NCI-H774 (cell line): ENCODE measurements at places on chromosomes 12 and 14.
A peak's percentile ranks its signal among the peaks of the same experiment; 100 is the strongest.

- no peak for DNase-seq
Observed at GRCh38 chr12:9925705-9926393, 6.3 kb downstream of the CLEC2A start.

GRCh38 chr12:53221203-53222080 is 10.6 kb downstream of the RARG start:
- peak; percentile 58 for DNase-seq

DNA sequence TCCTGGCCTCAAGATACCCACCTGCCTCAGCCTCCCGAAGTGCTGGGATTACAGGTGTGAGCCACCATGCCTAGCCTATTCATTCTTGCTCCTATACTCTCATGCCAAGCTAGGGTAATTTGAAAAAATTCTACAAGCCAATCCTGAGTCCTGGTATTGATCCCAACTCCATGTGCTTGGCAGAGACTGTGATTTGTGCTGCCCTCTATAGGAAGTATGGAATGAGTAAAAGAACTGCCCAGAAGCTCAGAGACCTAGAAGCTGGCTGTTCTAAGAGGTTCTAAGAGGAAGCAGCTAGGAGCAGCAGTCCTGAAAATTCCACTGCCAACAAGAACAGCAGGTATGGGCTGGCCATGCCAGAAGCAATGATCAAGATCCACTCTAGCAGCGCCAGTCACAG is 402.5 kb downstream of the PCNX1 start:
- DNase-seq: no peak

DNA sequence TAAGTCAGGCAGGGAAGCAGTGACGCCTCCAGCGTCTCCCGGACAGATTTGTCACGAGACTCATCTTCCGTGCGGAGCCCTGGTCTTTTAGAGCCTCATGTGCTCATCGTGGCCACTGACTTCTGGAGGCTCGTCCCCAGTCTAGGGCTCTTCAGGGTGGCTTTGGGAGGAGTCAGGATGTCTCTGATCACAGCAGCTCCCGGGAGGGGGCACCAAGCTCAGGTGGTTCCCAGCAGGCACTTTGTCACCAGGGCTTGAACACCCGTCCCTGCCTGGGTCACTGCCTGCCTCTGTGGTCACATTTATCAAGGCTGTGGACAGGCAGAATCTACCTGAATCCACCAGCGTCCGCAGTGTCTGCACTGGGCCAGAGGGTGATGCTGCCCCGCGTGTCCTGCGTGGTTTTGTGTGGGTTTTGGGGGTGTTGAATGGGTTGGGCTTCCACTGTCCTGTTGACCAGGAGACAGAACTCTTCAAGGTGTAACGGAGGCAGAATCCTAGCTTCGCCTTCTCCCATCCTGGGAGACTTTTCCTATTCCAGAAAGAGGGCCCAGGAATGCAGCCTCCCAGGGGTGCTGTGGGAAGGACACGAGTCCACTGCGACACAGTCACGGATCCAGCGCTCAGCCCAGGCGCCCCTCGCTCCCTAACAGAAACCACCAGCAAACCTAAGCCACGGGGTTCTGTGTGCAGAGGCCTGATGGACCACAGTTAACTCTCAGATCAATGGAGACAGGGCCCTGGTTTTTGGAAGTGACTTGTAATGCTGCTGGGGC is 132.3 kb downstream of the ADGRD1 start:
- no peak for DNase-seq

- DNase-seq: no peak
Observed at GRCh38 chr12:45243963-45244362, 28.1 kb downstream of the ANO6 start.

DNA sequence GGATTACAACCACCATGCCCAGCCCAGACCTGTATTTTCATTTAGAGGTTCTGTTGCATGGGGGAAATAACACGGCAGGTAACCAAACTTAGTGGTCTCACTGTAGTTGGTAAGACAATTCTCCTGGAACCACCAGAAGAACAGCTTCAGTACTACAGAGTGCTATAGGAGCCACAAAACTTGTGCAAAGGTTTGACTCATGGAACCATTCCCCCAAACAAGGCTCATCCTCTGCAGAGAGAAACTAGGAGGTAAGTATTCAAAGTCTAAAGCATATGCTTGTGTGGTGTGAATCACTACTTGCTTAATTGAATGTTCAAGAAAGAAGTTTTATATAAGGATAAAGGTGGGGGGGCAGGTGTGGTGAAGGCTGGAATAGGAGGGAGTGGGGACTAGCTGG is 58.7 kb downstream of the GNS start:
- no peak for DNase-seq
